ENCODE measurements at places on chromosomes 6 and 20.

DNA sequence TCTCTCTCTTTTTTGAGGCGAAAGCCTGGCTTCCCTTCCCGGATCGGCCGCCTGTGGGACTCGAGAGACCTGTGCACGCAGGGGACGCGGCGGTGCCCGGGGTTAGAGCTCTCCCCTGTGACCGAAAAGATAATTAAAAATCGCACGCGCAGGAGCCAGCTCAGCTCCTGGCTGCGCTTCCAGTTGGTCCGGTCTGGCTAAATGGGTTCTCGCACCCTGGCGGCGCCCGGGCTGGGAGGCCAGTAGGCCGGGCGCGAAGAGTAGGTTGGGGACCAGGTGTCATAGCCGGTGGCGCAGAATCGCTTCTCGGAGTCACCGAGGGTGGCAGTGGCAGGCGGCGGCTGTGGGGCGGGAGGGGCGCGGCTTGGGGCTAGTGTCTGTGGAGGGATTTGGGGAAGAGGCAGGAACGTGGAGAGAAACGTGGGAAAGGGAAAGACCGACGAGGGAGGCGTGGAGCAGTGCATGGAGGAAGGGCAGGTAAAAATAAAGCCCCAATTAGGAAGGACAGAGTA lies 41.9 kb upstream of the SUPT3H start:
- DNase-seq: no peak

DNA sequence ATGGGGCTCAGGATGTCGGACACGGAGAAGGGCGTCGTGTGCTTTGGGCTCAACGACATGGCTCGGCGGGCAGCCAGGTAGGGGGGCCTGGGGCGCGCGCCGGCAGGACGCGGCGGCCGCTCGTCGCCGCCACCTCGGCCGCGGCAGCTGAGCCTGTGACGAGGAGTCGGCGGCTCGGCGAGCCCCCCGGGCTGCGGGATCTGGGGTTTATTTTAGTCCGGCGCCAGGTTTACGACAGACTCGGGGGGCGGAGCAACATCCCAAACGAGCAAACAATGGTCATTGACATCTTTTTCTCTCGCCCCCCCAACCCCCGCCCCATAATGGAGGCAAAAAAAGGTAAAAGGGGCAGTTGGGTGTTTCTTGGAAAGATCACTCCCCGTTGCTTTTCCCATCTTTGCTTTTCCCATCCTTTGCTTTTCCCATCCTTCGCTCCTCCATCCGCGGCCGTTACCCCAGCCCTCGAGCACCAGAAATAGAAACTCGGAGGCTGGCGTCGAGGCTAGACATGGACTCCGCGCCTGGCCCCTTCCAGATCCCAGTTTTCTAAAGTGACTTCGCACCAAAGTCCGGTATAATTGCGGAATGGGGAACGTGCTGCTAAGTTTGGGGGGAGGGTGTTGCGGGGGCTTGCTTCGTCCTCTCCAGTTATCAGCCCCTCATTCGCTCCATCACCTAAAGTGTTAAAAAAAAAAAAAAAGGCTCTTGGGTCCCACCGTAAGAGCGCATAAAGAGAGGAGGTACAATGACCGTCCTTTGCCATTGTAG lies at the start of gene NKX2-4:
TSS of gene NKX2-4 (minus strand) at position 186 of the 768 bp plus-strand sequence. CDS start at position 59, 127 bp downstream.
- no peak for DNase-seq

- DNase-seq: no peak
Observed at GRCh38 chr20:25669826-25670422, 26.7 kb downstream of the ZNF337 start.

DNA sequence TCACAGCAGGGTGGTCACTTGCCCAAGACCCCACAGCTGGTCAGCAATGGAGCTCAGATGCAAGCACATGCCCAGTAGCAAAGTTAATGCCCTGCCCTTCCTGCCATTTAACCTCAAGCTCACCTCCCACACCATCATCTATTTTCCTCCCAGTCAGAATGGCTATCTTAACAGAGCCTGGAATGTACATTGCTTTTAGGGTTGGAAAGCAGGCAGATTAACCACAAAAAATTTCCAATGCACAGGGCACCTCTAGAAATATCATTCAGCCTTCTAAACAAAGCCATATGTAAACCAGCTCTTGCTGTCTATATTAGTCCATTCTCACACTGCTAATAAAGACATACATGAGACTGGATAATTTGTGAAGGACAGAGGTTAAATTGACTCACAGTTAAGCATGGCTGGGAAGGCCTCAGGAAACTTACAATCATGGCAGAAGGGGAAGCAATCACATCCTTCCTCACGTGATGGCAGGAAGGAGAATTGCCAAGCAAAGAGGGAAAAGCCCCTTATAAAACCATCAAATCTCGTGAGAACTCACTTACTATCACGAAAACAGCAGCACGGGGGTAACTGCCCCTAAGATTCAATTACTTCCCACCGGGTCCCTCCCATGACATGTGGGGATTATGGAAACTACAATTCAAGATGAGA lies 106.9 kb downstream of the FYN start:
- no peak for DNase-seq

GRCh38 chr6:27213544-27214125 lies 33.9 kb upstream of the PRSS16 start:
- DNase-seq: no peak

DNA sequence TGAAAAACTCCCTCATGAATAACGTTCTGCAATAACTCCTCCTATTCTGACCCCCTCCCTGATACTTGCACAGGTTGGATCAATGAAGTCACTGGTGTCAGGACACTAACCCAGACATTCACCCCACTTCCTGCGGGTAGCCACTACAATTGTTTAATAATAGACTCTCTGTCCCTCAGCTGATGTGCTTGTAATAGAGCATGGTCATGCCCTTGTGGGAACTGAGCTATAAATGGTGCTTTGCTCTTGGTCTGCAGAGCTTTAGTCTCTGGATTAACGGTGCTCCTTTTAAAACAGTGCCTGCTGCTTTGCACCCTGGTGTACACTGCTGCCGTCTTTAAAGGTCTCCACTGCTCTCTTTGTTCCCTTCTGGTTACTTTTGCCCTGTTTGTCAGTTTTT lies 127.3 kb downstream of the BACH2 start:
- no peak for DNase-seq

DNA sequence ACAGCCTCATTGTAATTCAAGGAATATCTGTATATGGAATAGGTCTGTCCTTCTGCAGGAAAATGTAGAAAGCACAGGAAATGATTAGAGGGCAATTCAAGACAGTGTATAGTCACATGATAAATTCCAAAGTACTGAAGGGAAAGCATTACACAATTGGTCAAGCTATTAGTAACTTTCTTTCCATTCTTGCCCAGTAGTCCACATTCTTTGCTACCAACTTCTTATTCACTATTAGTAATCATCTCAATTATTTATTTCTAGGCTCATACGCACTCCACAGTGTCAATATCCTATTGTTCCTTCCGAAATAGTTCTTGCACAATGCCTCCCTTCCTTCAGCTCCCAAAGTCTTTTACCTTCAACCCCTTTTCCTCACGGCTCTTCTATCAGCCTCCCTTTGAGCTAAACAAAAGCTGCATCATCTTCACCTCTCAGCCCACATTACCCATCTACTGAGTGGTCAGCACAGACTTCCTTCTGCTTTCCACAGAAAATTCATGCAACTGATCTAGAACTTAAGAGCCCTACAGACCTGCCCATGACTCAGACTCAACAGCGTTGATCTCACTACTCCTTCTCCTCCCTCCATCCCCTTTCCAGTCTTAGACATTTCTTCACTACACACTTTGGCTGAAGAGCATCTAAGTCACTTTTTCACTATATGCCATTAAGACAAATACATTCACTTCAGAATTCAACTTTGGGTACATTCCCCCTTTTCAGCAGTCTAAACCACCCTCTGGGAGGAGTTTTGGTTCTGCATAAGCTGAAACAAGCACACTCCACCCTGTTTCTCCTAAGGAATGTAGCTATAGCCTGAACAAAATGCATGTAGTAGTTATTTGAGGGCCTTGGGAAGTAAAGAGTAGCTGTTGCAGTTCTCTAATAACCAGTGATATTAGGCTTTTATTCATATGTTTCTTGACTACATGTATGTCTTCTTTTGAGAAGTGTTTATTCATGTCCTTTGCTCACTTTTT lies 157.9 kb downstream of the KIF16B start:
- DNase-seq: no peak

DNA sequence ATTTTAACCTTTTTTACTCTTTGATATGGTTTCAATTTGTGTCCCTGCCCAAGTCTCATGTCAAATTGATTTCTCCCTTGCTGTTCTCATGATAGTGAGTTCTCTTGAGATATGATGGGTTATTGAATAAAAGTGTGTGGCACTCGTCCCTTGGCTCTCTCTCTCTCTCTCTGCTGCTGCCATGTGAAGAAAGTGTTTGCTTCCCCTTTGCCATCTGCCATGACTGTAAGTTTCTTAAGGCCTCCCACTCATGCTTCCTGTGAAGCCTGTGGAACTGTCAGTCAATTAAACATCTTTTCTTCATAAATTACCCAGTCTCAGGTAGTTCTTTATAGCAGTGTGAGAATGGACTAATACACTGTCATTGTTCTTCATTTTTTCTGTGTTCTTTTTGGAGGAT lies 48.5 kb downstream of the LIN28B start:
- DNase-seq: peak; percentile 31

GRCh38 chr6:133769463-133769862 lies 119.5 kb upstream of the TCF21 start:
- no peak for DNase-seq

GRCh38 chr20:54773643-54774000 lies 298.2 kb downstream of the DOK5 start:
- DNase-seq: no peak

DNA sequence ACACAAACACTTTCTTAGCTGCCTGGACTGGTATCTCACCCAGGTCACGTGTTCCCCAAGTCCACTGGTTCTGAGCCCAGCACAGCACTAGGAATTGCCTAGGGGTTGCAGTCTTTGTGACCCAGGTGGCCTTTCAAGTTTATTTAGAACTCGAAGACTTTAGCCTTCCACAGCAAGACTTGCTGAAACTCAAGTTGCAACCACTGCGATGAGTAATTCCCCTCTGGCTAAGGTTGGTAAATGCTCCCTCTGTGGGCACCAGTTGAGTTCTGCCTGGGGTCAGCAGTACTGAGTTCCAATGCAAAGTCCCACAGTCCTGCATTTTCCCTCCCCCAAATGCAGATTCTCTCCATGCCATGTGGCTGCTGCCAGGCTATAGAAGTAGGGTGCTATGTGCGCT lies 77.6 kb upstream of the MOCS1 start:
- no peak for DNase-seq

DNA sequence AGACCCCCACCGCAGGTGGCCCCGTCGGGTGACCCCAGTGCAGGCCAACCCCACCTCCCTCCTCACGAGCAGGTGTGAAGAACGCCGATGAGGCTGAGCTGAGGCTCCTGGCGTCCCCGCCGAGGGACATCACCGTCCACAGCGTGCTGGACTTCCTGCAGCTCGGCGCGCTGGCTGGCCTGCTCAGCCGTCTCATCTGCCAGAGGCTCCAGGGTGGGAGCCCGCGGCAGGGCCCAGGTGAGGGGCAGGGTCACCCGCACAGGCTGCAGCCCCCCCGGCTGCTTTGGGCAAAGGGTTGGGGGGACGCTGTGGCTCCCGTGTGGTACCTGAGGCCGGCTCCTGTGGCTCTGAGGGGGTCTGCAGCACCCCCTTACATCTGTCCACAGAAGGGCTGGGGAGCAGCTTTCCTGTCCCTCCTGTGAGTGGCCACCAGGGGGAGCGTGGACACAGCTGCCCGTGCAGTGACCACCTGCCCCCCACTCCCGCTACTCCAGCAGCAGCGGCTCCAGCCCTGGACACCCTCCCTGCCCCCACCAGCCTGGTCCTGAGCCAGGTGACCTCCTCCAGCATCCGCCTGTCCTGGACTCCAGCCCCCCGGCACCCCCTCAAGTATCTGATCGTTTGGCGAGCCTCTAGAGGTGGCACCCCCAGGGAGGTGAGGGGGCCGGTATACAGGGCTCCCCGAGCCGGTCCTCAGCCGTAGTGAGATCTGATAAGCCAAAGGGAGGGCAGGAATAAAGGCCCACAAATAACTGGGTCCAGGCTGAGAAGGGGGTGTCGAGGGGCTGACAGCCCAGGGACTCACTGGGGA lies 16.5 kb downstream of the COL20A1 start:
- DNase-seq: no peak

- no peak for DNase-seq
Observed at GRCh38 chr6:18240230-18240629, 24.1 kb downstream of the DEK start.

DNA sequence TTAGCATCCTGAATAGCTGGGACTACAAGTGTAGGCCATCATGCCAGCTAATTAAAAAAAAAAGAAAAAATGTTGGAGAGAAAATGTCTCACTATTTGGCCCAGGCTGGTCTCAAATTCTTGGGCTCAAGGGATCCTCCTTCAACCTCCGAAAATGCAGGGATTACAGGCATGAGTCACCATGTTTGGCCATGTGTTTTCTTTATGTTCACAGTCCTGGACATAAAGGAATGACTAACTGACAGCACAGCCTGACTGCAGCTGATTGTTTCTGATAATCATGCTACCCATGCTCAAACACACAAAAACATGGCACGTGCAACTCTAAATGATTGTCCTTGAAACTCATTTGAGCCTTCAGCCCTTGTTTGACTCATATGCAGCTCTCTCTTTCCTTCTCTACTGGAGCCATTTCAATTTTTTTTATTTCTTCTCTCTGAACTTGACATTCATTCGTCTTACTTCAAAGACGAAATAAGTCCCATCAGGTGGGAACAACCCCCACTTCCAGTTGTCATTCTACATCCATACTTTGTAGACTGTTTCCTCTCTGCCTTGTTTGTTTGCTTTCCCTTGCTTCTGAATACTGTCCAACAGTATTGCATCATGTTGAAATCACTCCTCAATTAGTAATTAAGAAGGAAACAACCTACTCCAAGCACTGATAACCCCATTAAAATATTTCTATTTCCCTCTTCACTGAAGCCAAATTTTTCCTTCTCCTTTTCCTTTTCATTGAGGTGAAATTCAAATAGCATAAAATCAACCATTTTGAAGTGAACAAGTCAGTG lies 413.0 kb downstream of the BMP2 start:
- DNase-seq: no peak

GRCh38 chr6:6927521-6928361 lies 180.0 kb upstream of the RREB1 start:
- DNase-seq: no peak

GRCh38 chr6:41858703-41859102 lies 36.5 kb downstream of the USP49 start:
- no peak for DNase-seq

DNA sequence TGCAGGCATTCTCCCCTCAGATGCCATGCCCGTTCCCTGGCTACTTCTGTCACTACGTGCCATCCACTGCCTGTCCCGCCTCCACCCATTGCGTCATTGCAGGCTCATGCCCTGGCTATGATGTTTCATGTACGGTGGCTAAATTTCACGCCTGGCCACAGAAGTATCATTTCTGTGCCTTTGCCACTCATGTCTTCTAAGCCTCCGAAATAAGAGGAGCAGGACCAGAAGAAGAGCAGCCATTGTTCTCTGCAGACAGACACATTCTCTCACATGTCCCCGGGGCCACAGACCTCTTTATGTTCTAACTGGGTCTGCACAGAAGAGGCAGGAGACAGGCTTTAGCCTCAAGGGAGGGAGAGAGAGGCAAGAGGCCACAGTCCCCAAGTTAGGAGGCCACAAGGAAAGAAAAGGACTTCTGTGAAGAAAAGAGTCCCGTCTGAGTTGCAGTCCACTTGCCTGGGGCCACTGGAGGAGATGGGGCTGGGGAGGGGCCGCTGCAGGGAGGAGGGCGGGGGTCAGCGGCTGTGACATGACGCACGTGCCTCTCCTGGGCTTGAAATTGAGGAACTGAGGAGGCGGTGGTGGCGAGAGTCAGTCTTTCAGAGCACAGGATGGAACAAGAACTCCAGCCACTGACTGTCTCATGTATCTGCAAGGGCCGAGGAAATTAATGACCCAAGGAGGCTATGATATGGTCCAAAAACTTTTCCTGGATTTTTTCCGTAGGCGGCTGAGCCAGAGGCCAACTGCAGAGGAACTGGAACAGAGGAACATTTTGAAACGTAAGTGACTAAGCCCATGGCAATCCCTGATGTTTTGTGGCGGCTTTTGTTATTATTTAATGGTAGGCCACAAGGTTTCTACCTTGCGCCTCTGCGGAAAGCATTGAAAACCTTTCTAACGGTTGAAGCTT lies 55.9 kb downstream of the TBC1D7 start:
- no peak for DNase-seq
